ENCODE measurements at places on chromosomes 5 and 9. TPM values are rescaled to one million over a fixed set of nuclear protein-coding genes. Genes with fewer than 3 reads are reported as not detected.
A peak's percentile ranks its signal among the peaks of the same experiment; 100 is the strongest.

FBN2 gene
- total RNA-seq, result 29.8 TPM

PPP1R2B gene
- not detected for total RNA-seq

SHISAL2B gene
- total RNA-seq, result not detected

ORM2 gene
- not detected for total RNA-seq

SLCO6A1 gene
- not detected for total RNA-seq

CTXN3 gene
- total RNA-seq, result not detected

POLR3G gene
- 38.4 TPM for total RNA-seq

RGS3 gene
- total RNA-seq, result 26.9 TPM

THOC3 gene
- total RNA-seq, result 40.5 TPM

BHMT gene
- total RNA-seq, result not detected

IL4 gene
- not detected for total RNA-seq

HTR4 gene
- not detected for total RNA-seq

GRCh38 chr5:109563189-109563588 lies 126.5 kb upstream of the MAN2A1 start:
- no peak for DNase-seq

- DNase-seq, result no peak
Observed at GRCh38 chr9:116488373-116488772, 198.7 kb upstream of the TRIM32 start.

DNA sequence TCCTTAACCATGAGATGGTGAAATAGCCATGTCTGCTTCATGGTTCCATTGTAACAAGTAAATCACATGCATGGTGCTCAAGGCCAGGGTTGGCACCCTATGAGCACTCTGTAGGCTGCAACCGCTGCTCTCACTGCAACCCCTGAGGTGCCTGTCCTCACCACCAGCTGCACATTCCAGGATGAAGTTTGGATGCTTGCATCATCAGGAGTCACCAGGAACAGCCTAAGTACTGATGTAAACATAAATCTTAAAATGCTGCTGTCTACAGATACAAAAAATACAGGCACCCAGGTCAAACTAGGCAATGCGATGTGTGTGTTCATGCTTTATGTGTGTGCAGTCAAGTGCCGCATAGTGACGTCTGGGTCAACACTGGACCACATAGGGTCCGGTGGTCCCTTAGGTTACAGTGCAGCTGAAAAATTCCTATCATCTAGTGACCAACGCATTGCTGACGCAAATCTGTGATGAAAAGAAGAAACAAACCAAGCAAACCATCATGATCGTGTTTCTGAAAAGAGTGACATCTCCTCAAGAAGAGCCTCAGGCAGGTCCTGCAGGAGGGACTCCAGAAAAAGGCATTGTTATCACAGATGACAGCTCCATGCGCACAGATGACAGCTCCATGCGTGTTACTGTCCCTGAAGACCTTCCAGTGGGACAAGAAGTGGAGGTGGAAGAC lies 234.8 kb downstream of the AUH start:
- DNase-seq, result no peak

DNA sequence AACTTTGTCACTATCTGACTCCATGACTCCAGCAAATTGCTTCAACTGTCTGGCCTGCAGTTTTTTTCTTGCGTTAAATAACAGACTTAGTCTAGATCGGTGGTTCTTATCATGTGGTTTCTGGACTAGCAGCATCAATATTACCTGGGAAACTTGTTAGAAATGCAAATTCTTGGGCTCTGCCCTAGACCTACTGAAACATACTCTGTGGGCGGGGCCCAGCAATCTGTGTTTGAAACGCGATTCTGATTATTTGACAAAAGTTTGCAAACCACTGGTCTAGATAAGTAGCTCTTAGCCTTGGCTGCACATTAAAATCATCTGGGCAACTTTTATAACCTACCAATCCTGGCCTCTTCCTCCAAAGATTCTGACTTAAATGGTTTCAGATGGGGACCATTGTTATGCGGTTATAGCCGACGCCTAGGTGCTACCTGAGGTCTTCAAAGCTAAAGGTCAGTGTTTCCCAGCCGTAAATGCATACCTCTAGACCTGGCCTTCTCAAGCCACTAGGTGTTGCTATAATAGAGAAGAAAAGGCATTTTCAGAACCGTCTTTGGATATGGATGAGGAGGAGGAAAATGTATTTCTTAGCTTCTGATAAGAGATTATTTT lies 74.0 kb downstream of the C9orf85 start:
- DNase-seq, result no peak

GRCh38 chr9:26802921-26803320 lies 89.7 kb downstream of the CAAP1 start:
- no peak for DNase-seq

DNA sequence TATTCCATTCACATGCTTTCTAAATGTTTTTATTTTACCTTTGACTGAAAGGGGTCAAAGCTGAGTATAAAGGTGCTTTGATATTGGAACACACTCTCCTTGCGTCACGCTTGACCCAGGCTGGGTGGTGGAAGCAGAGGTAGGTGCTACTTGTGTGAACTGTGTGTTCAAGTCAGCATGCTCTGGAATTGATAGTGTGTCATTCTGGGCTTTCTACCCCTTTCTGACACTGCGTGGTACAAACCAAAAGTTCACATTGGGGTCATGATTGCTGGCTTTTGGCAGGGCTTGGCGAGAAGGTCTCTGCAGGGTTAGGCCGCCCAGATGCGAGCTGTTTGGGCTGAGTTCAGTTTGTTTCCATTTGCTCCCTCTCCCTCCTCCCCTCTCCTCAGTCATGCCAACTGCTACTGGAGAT lies 131.8 kb downstream of the ADAMTSL1 start:
- DNase-seq, result no peak

GRCh38 chr5:104526866-104527265 lies 964.3 kb upstream of the NUDT12 start:
- DNase-seq, result no peak

DNA sequence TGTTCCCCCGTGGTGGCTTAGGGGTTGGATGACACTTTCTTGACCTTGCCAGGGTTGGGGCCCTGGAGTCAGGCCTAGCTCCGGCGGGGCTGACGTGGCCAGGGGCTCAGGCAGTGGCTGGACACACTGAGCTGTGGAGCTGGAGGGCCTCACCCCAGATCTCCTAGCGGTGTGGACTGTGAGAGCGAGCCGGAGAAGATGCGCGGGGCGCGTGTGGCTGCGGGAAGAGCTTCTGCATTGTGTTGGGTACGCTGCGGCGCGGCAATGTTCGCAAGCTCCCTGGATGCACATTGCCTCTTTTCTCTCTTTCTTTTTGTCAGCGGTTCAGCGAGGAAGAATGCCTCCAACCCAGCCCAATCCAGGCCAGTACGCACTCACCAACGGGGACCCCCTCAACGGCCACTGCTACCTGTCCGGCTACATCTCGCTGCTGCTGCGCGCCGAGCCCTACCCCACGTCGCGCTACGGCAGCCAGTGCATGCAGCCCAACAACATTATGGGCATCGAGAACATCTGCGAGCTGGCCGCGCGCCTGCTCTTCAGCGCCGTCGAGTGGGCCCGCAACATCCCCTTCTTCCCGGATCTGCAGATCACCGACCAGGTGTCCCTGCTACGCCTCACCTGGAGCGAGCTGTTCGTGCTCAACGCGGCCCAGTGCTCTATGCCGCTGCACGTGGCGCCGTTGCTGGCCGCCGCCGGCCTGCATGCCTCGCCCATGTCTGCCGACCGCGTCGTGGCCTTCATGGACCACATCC lies 4.8 kb downstream of the NR2F1 start:
- DNase-seq, result no peak

DNA sequence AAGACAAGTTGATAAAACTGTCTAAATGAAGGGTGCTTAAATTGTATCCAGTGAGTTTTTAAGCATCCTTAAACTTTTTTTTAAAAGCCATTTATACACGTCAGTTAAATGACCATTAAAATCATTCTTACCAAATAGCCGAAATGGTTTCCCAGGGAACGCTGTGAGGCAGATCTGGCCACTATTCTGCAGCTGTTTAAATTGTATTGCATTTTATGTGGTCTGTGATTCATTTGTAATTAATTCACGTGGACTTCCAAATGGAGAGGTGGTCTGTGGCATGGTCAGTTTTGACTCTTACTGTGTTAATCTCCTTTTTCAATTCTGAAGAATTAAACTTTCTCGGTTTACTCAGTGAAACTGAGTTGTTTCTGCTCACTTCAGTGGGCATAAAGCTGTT lies 113.7 kb upstream of the OTULINL start:
- no peak for DNase-seq

DNA sequence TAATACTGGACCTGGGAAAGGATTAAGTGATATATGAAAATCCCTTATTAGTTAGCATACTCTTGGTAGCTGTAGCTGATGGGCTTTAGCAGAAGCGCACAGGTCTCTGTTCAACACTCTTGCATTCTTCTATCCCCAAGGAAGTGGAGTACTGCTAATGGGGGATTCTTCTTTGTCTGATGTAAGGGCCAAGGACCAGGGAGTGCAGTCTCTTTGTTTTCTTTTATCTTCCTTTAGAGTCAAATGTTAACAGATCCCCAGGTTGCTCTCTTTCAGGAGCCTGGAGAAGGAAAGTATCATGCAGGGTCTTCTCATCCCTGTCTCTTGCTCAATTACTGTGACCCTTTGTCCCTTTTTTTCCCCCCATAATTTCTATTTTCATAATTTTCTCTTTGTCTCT lies 1146.9 kb upstream of the DMAC1 start:
- no peak for DNase-seq

GRCh38 chr5:83485842-83486241 lies 14.3 kb downstream of the VCAN start:
- no peak for DNase-seq

GRCh38 chr9:20243841-20244240 lies 378.5 kb downstream of the MLLT3 start:
- DNase-seq, result no peak

DNA sequence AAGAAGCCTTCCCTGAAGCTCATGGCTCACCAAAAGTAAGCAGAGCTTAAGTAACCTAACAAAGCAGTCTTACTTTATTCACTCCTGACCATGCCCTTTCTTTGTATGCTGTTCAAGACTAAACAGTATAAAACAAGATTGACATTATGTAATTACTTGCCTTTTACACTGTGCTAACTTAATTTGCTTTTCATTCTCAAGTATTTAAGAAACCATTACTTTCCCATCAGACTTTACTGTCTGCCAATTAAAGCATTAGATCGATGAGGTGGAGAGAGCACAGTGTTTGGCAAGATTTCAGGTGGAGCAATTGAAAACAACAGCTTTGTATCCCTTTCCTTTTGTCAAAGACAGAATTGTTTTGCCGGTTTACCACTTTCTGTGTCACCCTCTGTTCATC lies 98.2 kb downstream of the RORB start:
- no peak for DNase-seq

GRCh38 chr9:109683521-109683920 lies 96.5 kb upstream of the PALM2AKAP2 start:
- no peak for DNase-seq

- DNase-seq, result no peak
Observed at GRCh38 chr5:128539038-128539429, 989 bp upstream of the FBN2 start.

GRCh38 chr9:114516913-114517312 lies 11.6 kb upstream of the WHRN start:
- DNase-seq, result no peak

- DNase-seq, result peak; percentile 83
Observed at GRCh38 chr5:115634343-115635132, 8.7 kb upstream of the TMED7 start.

DNA sequence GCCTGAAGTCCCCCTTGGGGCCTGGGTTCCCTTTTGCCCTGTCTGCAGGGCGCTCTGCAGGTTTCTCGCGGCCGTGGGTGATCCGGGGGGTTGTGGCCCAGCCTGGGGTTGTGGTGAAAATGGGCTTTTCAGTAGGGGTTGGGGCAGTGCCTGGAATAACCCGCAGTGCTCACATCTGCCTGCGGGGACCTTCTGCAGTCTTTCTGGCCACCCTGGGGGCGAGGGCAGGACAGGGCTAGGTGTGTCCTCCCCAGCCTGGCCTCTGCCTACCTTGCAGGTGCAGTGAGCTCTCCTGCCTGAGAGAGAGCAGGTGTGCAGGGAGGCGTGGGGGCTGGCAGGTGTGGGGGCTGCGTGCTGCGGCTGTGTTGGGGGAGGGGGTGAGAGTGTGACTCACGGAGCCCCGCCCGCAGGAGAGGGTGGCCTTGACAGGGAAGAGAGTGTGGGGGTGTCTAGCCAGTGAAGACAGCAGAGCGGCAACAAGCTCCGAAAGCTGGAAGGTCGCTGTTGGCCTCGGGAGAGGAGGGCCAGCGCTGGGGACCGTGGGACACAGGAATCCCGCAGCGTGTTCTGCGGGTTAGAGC lies 131.4 kb downstream of the MRPL36 start:
- DNase-seq, result no peak

- peak; percentile 66 for DNase-seq
Observed at GRCh38 chr5:141084487-141084989, 9.9 kb upstream of the PCDHB2 start.

GRCh38 chr5:176724472-176724871 lies 77.2 kb downstream of the TSPAN17 start:
- no peak for DNase-seq

- DNase-seq, result no peak
Observed at GRCh38 chr5:35854248-35854647, 2.4 kb upstream of the IL7R start.

- no peak for DNase-seq
Observed at GRCh38 chr5:68181039-68181599, 34.4 kb upstream of the PIK3R1 start.

DNA sequence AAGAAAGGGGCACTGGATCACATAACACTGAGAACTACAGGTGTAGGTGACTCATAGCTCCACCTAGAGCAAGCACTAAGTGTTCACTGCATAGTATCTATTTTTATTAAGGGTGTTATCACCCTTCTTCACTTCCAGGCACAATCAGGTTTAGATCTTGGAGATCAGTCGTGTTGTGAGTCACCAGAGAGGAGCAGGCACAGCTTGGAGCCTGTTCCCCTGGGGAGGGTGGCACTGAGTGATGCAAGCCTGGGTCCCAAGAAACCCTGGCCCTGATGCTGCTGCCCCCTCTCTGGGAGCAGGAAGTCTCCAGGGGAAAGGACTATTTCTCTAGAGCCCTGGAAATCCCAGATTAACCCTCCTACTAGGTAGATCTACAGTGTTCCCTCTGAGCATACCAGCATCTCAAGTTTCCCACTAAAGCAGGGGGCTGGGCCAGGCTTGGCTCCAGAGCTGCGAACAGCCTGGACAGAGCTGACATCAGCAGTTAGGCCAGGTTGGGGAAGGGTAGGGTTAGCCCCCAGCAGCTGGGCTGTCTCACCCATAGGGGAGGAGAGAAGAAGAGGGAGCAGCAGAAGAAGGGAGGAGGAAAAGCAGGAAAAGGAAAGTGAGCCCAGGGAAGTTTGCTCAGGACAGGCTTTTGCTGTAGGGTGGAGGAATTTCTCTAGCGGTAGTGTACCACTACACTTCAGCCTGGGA lies 28.1 kb upstream of the SPINK4 start:
- no peak for DNase-seq

- DNase-seq, result no peak
Observed at GRCh38 chr5:19886123-19886917, 101.7 kb downstream of the CDH18 start.

GRCh38 chr9:123031963-123032362 lies 1.5 kb upstream of the GPR21 start:
- no peak for DNase-seq

- DNase-seq, result no peak
Observed at GRCh38 chr5:120479066-120479465, 15.0 kb downstream of the PRR16 start.

All from NCI-H460 (cell line).